ENCODE measurements at places on chromosomes 6 and 20.

DNA sequence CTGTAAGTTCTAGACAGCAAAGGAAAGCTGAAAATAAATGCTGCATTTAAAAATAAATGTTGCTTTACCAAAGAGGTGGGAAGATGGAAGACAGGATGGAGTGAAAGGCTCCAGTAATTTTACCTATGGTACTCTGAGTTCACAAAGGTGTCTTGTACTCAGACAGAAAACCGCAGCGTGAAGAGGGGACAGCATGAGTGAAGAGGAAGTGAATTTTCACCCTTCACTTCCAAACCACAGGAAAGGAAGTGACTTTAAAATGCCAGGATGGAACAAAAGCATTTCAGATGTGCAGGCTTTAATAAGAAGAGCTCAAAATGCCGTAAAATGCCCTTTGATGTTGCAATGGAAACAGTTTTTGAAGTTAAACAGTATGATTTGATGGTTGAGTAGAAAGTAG lies 91.2 kb upstream of the TINAG start:
- DNase-seq = no peak

DNA sequence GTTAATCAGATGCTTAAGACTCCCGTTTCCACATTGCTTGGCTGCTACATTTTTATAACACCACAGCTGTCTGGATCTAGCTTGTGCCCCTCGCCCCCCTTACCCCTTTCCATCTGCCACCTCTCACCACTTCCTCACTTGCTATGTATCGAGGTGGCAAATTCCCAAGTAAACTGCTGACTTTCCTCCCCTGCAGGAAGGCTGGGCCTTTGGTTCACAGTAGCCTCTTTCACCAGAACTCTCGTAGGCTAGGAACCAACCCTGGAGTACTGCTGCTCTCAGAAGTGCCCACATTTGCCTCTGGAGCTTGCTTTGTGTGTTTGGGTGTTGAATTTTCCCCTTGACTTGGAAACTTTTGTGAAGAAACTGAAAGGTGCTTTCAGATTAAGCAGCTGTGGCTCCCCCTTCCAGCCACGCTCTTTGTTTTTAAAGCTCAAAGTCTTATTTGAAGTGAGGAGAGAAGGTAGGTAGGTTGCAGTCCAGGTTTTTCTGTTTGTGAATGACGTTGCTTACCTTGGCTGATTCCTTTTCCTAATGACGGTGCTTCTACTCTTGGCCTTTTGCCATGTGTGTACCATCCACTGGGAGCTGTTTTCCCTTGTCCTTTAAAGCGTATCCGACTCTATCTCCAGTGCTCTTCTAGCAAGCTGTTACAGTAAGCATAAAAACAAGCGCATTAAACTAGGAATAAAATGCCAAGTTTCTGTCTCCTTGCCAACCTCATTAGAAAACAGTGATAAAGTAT lies 90.4 kb downstream of the CARMIL1 start:
- no peak for DNase-seq

DNA sequence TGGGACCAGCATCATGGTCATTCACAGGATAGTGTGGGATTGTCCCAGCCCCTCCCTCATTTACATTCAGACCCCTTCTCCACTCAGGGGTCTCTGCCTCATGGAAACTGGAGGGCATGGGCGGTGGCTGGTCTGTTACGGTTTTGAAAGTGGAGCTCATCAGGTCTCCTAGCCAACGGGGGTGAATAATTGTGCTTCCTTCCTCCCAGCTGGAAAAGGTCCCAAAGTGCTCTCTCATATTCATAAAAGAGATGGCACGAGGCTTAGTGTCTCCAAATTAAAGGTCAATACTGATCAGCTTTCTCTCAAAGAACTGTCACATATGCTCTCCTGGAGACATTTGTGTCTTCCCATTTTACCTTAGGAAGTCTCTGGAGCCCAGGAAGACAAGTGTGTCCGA lies 19.9 kb downstream of the JARID2 start:
- DNase-seq = no peak

GRCh38 chr6:10373642-10374359 lies 41.1 kb downstream of the TFAP2A start:
- DNase-seq = no peak

- no peak for DNase-seq
These were observed 28.3 kb downstream of the ZC3H12D start for GRCh38 chr6:149456311-149457021.

GRCh38 chr6:31814677-31815024 lies 432 bp downstream of the HSPA1L start:
- peak; percentile 57 for DNase-seq

- DNase-seq = no peak
These were observed 168.4 kb downstream of the FOXC1 start for GRCh38 chr6:1777921-1778685.

- DNase-seq = no peak
These were observed 451.3 kb downstream of the HTR1B start for GRCh38 chr6:77011929-77012545.

- DNase-seq = peak; percentile 97
These were observed 14.1 kb upstream of the TCFL5 start for GRCh38 chr20:62875419-62876361.

- peak; percentile 80 for DNase-seq
These were observed 20.3 kb downstream of the CST4 start for GRCh38 chr20:23668477-23668951.

- DNase-seq = no peak
These were observed 51.1 kb downstream of the TCP11 start for GRCh38 chr6:35089935-35090505.

GRCh38 chr6:41059556-41059955 lies 6.6 kb downstream of the APOBEC2 start:
- DNase-seq = no peak

DNA sequence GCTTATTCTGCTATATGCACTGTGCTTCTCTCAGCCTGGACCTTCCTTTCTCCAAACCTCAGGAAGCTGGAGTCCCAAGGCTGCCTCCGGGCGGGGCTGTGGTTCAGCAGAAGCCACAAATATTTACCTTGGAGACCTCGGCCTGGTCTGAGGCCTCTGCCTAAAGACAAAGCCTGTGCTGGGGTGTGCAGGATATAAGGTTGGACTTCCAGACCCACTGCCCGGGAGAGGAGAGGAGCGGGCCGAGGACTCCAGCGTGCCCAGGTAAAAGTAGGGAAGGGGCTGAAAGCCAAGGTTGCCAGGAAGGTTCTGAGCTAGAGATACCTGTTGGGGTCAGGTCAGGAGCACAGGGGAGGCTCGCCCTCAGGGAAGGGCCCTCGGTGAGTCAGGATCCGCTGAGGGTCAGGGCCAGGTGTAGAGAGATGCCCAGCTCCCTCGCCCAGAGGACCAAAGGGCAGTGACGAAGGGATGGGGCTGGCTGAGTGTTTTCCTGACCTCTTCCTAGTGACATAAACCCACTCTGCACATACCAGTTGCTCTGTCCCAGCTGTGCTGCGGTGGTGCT lies at the start of gene BPIFB1:
TSS of gene BPIFB1 (plus strand) at position 224 of the 565 bp plus-strand sequence. CDS start 2,860 bp downstream, outside the sequence.
- DNase-seq = no peak

GRCh38 chr6:79869600-79870084 lies 77.7 kb downstream of the ELOVL4 start:
- peak; percentile 59 for DNase-seq

GRCh38 chr6:74366634-74367033 lies 670.6 kb downstream of the CD109 start:
- no peak for DNase-seq

DNA sequence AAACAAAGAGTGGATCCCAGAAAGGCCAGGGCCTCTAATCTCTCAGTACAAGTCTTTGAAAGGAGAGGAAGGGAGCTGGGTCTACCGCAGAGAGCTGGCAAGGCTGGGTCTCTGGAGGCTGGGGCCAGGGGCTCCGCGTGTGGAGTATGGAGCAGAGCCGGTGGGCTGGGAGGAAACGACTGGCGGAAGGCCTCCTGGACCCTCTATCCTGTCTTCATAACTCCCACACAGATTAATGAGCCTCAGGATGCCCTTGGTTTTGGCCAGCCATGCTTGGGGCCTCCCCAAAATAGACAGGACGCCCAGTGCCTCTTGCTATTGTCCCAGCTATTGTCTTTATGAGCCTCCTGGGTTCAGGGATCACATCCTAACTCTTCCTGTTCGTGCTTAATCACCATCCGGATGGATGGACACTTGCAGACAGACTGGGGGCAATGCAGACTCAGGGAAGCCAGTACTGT lies 306.4 kb downstream of the DHX35 start:
- DNase-seq = no peak

GRCh38 chr20:34701405-34702085 lies 2.6 kb upstream of the TP53INP2 start:
- DNase-seq = no peak

DNA sequence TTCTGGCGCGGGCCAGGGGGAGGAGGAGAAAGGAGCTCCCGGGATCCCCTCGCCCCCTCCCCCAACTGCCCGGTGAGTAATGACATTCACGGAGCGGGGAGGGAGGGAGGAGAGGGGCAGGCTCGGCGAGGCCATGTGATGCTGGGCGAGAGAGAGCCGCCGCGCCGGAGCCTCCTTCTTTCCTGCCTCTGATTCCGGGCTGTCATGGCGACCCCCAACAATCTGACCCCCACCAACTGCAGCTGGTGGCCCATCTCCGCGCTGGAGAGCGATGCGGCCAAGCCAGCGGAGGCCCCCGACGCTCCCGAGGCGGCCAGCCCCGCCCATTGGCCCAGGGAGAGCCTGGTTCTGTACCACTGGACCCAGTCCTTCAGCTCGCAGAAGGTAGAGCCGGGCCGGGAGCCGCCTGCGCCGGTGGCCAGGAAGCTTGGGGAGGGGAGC lies at the start of gene GDAP1L1:
TSS of gene GDAP1L1 (plus strand) at position 178 of the 441 bp plus-strand sequence. CDS start at position 205, 27 bp downstream.
- DNase-seq = no peak

DNA sequence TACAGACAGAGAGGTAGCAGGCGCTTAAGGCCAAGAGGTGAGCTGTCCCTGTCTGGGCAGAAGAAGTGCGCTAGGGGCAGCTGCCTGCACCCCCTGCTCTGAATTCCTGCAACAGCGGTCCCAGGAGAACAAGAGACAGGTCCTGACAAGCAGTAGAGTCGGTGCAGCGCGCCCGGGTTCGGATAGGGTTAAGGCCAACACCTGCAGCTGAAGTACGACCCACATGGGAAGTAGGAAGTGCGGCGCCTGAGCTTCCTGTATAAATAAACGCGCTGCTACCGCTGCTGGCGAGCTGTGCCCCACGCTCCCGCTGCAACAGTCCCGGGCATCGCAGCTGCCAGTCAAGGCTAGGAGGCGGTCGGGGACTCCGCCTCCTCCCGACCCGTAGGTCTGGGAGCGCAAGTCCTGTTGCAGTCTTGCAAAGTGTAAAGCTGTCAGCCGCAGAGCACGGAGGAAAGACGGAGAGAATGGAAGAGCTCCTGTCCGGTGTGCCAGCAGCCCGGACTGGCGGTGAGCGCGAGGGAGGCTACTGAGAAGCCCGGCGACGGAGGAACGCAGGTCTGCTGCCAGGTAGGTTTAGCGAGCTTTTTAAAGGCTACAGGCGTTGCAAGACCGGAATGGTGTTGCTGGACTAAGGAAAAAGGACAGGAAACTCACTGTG lies at the start of gene RNF144B:
TSS of gene RNF144B (plus strand) at position 290 of the 661 bp plus-strand sequence. CDS start 12,185 bp downstream, outside the sequence.
- DNase-seq = peak; percentile 29

DNA sequence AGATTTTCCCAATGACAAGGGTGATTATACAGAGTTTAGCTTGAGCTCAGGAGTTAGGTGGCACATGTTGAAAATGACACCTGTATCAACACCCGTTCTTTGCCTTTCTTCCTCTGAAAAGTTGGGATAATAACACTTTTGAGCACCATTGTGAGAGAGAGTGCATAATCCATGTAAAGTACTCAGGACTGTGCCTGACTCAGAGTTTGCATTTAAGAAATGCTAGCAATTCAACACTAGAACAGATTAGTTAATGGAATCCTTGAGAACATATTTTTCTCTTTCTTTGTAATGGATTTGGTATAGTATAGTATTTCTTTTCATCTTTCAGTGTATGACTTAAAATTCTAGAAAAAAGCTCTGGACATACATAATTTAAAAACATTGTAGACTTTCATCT lies 449.2 kb downstream of the GJA1 start:
- DNase-seq = no peak

- no peak for DNase-seq
These were observed 155.1 kb upstream of the TNFAIP3 start for GRCh38 chr6:137711972-137712371.

- no peak for DNase-seq
These were observed 105.3 kb downstream of the FOXF2 start for GRCh38 chr6:1494671-1495070.

GRCh38 chr6:122014961-122015360 lies 384.5 kb upstream of the HSF2 start:
- DNase-seq = no peak

DNA sequence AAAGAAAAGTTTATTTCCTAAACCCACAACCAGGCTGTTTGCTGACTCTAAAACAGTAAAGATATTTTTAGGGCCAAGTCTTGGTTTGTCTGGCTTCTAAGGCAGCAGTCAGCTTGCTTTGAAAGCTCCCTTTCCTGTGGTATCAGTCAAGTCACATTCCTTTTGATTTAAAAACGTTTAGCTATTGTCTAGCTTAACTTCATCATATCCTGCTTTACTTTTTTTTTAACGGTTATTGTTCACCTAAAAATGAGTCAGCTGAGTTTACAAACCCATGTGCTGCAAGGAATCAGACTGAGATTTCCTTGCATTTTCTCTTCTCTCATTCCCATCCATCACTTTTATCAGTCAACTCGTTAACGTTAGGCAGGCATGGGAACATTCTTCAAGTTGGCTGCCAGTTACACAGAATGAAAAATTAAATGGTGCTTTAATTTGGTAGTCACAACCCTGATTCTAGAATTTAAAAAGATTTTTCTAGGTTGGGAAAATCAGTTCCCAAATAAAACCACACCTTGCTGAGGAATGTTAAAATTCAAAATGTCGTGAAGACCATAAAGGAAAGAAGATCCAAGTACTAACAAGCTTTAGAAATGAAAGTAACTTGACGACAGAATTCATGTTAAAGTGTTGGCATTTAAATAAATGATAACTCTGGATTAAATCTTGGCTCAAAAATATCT lies 45.9 kb downstream of the ELOVL5 start:
- DNase-seq = no peak

DNA sequence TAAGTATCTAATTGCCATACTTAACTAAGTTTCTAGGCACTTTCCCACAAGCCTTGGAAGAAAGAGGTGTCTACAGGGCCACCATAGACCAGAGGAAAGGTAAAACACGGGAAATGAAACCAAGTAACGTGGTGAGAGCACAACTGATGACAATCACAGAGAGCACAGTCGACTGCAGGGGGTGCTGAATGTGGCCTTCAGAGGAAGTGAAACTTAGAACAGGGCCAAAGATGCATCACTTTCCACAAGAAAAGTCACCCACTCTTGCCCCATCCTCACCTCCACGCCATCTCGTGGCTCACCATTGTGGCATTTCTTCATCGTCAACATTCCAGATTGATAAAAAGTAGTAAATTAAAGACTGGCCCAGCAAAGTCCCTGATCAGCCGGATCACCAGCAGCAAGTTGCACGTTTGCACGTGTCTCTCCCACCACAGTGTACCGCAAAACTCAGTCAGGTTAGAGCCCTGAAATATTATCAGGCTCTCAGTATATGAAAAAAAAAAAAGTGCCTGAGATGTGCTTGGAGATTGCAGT lies 31.4 kb downstream of the HIVEP2 start:
- no peak for DNase-seq

- no peak for DNase-seq
These were observed 137.3 kb downstream of the HDGFL1 start for GRCh38 chr6:22706651-22707050.

GRCh38 chr20:61024390-61024789 lies 227.7 kb upstream of the CDH4 start:
- DNase-seq = no peak

Measured in HuH-7.5 (cell line).